Stimulated activated CD4-positive, alpha-beta T cell treated with anti-CD3 and anti-CD28 coated beads, TNF-alpha, amount 100 ng/mL, for 1 hour (primary cell): ENCODE measurements at places on chromosomes 5 and 9.

DNA sequence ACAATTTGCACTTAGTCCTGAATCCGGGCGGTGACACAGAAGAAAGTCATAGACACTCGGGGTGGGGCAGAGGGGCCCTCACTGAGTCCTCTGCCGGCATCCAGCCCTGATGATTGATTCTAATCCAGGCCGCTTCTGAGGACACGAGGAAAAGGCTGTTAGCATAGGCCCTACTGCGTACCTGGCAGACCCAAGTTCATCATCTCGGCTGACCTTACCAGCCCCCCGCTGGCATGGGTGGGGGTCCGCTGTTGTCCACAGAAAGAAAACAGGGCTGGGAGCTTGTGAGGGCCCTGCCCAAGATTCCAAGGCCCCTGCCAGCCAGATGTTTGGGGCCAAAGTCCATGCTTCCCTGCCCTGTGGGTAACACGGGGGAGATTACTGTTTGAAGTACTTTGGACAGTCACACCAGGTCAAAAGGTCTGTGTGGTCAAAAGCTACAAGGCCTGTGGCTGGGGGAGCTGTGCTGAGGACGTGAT is 24.5 kb downstream of the ERGIC1 start:
- DNase-seq = no peak

- no peak for DNase-seq
These were observed 134.2 kb upstream of the C6 start for GRCh38 chr5:41347569-41347968.

DNA sequence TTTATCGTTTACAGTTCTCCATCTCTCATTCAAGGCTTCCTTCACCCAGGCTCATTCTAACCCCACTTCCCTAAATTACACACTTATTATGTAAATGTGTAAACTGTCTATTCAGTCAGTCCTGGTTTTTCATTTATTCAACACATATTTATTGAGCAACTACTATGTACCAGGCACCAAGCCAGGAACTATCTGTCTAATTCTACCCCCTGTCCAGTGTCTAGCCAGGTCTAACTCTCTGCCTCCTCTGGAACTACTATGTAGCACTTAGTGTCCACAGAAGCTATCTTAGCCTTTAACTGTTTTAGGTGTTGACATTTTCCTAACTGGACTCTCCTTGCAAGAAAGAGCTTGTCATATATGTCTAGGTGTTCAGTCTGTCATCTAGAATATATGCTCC is 56.5 kb downstream of the PDE4D start:
- DNase-seq = no peak

DNA sequence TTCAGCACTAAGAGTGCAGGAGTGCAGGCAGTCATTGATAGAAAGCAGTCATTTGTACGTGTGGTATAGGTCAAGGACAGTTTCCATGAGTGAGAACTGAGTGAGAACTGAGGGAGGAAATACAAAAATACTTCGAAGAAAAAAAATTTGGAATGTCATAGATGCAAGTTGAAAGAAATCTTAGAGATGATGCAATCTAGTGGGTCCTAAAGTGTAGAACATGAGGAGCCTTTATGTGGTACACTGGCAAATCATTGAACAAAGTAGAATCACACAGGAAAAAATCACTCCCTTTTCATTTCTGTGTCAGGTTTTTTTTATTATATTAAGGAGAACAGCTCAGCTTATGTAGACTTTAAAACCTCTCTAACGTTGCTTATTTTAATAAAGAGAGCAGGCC is 26.4 kb upstream of the SLC1A1 start:
- no peak for DNase-seq

- DNase-seq = no peak
These were observed 552.0 kb upstream of the CLINT1 start for GRCh38 chr5:158410976-158411375.

GRCh38 chr9:126661521-126662251 is 48.0 kb downstream of the LMX1B start:
- DNase-seq = no peak

DNA sequence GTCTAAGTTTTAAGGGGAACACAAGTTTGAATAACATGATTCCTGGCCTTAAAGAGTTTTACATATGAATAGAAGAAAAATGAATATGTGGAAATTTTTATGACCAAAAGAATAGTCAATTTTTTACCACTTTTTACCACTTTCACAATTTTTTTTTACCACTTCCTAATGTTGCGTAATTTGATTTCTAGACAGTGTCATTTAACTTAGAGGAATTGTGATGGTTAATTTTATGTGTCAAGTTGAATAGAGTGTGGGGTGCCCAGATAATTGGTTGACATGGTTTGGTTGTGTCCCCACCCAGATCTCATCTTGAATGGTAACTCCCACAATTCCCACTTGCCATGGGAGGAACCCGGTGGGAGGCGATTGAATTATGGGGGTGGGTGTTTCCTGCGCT is 416.6 kb downstream of the KIF4B start:
- no peak for DNase-seq

DNA sequence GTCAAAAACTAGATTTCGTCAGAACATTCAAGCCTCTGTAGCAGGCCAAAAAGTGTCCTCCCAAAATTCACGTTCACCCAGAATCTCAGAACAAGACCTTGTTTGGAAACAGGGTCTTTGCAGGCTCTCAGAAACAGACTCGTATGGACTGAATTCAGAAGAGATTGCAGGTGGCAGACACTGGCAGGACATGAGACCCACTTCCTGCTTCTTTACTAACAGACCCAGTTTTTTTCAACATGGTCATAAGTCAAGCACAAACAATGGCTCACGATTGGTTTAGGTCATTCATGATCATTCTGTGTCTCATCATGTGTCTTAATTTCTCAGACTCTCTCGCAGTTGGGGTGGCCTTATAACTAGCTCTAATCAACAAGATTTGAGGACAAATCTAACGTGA is 5.4 kb upstream of the TENT4A start:
- no peak for DNase-seq

- DNase-seq = no peak
These were observed 24.9 kb upstream of the ADRA1B start for GRCh38 chr5:159891371-159891770.

GRCh38 chr5:64796301-64796700 is 27.6 kb downstream of the CWC27 start:
- DNase-seq = no peak
